ENCODE measurements at places on chromosomes 7 and 10.

DNA sequence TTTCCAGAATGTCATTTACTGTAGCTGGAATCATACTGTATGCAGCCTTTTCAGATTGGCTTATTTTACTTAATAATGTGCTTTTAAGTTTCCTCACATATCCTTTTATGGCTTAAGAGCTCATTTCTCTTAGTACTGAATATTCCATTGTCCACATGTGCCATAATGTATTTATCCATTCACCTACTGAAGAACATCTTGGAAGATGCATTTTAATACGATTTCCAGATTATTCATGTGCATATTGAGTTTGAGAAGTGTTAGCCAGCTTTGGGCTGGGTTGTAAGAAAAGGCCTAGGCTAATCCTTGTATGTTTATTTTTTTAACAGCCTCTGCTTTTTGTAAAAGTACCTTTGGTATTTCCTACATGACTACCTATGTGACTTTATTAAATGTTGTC is 109.3 kb upstream of the MDFIC start:
- DNase-seq: no peak

GRCh38 chr10:61063034-61063433 is 119.0 kb upstream of the RHOBTB1 start:
- DNase-seq: peak; percentile 37

- peak; percentile 50 for DNase-seq
These were observed 42.5 kb downstream of the CCDC71L start for GRCh38 chr7:106618480-106618879.

GRCh38 chr10:21272643-21273399 is 252.7 kb downstream of the SKIDA1 start:
- DNase-seq: no peak

DNA sequence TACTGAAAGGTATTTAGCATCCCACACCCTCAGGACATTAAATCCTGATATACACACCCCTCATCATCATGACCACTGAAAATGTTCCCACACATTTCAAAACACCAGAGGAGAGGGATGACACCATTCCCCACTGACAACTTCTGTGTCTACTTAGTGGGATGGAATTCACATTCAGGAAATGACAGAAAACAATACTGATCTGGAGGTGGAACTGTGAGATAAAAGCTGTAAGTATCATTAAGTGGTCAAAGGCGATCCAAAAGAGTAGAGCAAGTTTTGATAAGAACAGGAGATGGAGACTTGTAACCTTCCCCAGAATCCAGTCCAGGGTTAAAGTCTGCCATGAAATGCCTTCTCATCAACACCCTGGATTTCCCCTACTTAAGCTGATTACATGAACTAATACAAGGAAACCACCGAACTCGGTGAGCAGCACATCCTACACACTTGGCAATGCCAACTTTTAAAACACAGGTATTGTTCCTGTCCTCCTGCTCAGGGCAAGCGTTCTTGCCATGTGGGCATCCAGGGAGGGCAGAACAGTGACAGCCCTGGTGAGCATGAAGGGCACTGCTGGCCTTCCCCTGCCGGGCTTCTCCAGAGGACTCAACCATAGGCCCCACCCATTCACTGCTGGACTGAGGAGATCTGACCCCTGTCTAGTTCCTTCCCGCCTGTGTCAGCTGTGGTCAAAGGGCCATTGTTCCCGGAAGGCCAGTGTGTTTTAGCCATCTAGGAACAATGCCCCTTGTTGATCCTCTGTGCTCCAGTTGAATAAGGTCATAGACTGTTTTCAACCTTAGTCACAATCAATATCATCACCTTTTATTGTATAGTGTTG is 85.0 kb downstream of the SGMS1 start:
- no peak for DNase-seq

DNA sequence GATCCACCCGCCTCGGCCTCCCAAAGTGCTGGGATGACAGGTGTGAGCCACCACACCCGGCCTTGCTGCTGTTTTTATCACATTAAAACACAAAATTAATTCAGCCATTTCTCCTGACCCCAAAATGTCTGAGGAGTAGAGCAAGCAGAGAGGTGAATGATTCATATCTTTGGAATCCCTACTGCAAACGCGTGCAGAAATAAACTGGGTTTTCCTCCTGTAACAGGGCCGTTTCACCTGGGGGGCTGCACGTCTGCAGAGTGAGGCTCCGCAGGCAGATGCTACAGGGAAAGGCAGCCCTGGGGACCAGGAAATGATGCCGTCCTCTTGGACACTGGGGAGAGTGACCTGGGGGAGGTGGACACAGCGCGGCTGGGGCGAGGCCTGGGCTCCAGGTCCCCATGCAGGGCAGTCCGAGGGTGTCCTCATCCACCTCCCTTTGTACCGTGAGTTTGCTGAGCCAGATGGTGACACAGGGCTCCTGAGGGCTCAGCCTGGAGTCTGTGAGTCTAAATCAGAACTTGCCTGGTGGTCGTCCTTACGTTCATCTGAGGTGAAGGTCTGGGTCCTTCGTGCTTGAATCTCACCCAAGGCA is 41.9 kb downstream of the PDGFA start:
- no peak for DNase-seq

DNA sequence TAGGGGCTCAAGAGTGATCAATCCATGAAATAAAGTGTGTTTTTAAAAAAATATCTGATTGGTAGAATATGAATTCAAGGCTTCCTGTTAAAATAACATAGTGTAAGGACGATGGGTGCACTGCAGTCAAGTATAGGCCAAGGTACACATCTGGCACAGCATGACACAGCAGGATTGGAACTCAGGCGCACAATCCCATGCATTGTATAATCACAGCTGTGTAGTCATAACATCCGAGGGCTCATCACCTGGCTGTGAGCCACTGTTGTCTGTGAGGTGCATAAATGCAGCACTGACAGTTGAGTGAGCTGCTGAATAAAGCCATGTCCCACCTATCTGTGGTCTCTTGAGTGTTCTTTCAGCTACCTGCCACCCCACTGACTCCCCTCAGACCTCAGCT is 142.3 kb upstream of the HPS1 start:
- DNase-seq: no peak

DNA sequence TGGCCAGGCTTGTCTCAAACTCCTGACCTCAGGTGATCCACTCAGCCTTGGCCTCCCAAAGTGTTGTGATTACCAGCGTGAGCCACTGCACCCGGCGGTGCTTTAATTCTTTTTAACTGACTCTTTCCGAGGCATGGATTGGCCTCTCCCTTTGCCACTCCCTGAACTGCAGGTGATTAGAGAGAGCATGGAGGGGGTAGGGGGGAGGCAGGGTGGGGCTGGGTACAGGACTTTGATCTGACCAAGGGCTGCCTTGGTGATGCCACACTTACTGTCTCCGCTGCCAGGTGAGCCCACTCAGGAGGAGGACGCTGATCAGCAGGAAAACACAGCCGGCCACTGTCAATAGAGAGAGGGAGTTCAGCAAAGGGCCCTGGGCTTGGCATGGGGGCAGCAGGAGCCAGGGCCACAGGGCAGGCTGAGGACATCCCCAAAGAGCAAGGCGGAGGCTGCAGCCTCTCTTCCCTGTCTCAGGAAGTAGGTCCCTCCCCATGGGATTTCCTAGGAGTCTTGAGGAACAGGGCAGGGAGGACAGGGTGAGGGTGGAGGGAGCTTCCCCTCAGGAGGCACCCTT is 40.5 kb upstream of the IL15RA start:
- no peak for DNase-seq

GRCh38 chr7:92740700-92741126 is 95.7 kb downstream of the CDK6 start:
- peak; percentile 84 for DNase-seq

GRCh38 chr7:44269943-44270493 is 55.4 kb downstream of the CAMK2B start:
- DNase-seq: no peak

- DNase-seq: no peak
These were observed 2.8 kb upstream of the WAPL start for GRCh38 chr10:86524225-86524962.

- no peak for DNase-seq
These were observed 18.4 kb downstream of the SMURF1 start for GRCh38 chr7:99125505-99125865.

DNA sequence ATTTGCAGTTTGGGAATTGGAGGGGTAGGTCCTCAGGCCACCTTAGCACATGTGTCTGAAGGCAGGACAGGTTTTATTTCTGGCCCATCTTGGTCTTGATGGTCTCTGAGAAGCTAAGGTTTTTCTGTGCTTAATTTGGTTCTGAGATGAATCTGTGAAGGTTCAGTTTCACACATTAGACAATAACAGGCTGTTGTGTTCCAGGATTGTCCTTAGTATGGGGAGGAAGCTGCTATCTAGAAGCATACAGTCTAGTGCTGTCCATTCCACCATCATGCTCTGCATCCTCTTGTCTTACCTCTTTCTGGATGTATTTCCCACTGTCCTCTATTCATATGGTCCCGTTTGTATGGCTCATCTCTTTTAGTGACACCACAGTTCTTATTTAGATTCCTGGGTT is 7.1 kb downstream of the UBE2D1 start:
- no peak for DNase-seq

GRCh38 chr10:72073708-72074573 is 14.4 kb downstream of the SPOCK2 start:
- DNase-seq: no peak

- peak; percentile 70 for DNase-seq
These were observed 695 bp upstream of the VDAC2 start for GRCh38 chr10:75209921-75210281.

DNA sequence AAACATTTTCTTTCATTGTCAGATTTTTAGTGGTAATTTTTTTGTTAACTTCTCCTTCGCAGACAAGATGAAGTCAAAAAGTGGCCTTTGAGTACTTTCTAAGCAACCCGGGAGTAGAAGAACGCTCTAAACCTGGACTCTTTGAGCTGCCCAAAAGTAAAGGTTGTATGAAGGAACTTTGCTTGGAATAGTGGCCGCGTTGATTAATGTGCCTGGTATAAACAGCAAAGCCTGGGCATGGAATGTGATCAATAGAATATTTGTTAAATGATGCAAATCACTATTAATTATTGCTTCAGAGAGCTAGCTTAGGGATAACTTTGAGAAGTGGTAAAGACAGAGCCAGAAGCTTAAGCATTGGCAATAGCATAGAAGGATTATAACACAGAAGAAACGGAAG is 475.1 kb upstream of the ANKRD30A start:
- no peak for DNase-seq

GRCh38 chr7:69685293-69685631 is 87.0 kb downstream of the AUTS2 start:
- no peak for DNase-seq

DNA sequence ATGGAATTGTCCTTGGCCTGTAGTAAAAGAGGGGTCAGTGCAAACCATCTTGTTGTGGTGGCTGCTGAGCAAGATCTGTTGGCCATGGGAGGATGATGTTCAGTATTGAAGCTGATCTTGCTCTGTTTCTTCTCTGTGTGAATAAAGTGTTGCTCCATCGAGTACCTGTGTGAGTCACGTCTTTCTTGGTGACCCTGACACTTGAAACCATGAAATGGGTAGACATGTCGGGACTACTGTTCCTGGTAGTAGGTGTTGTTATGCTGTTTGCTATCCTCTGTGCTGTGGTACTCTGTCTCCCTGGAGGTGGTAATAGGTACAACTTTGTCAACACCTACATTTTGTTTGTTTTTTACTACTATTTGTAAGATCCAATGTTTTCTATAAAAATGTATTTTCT is 330.6 kb downstream of the MDFIC start:
- DNase-seq: no peak

- DNase-seq: no peak
These were observed 62.1 kb upstream of the SHH start for GRCh38 chr7:155874411-155874810.

- DNase-seq: no peak
These were observed 252.6 kb upstream of the INHBA start for GRCh38 chr7:41955451-41955850.

- no peak for DNase-seq
These were observed 109.1 kb upstream of the GRM3 start for GRCh38 chr7:86534641-86535040.

DNA sequence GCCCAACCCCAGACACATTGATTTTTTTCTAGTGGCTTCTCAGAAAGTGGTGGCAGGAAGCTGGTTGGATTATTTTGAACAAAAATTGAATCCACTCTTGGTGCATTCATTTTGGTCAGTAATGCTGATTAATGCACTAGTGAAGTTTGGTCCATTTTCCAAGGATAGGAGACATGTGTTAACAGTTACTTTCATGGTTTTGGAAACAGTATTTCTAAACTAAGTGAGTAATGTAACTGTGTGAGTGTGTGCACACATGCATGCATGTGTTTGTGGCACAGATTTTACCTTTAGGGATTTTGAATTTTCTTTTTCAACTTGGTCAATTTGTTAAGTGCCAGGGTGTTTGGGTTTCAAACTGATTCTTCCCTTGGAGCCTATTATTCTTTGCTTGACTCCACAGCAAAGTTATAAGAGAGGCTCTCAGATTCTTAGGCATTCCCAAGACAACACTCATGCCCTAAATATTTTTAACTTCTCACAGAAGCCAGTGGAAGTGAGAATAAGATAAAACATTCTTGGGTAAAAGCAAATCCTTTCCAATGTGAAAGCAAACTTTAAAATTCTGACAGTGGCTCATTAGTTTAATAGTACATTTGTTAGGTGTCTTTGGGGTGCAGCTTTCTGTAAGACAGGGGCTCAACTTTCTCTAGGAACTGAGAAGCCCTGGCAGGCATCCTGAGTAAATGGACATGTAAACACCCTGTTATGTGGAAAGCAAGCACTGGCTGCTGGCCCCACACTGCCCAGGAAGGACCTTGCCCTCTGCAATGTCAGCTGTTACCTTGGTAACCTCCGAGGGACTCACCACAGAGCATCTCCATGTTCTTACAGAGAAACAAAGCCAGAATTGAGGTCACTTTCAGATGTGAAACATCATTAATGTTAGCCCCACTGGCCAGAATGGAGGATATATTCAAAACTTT is 68.4 kb downstream of the ASAH2B start:
- DNase-seq: peak; percentile 39

DNA sequence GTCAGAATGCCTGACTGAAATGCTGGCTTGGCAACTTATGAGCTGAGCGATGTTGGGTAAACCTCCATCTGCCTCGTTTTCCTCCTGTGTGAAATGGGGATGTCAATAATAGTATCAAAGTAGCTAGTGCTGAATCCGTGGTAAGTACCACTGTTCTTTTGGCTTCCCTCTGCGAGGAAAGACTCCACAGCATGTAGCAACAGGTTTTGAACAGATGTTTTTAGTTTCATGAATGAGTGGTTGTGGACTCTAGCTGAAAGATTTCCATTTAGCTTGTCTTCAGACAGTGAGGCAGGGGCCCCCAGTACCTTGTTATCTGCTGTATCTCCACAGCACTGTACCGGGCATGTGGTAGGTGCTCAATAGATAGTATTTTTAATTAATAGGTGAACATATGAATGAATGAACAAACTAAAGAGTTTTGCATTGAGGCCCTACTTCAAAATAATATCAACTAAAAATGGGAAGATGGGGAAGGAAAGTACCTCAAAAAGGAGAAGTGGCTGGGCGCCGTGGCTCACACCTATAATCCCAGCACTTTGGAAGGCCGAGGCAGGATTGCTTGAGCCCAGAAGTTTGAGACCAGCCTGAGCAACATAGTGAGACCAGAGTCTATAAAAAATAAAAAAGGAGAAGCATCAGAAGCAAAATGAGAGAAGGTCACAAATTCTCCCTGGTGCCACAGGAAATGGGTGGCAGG is 5.6 kb upstream of the DLG5 start:
- no peak for DNase-seq

- DNase-seq: no peak
These were observed 7.3 kb downstream of the NXPH1 start for GRCh38 chr7:8440670-8441069.

- no peak for DNase-seq
These were observed 146.3 kb downstream of the ZNF22 start for GRCh38 chr10:45147000-45147399.

GRCh38 chr10:5094265-5095205 is at the start of gene AKR1C3:
AKR1C3 (plus strand) TSS chr10:5094414; CDS start chr10:5094445, 31 bp downstream.
- DNase-seq: peak; percentile 52

- DNase-seq: no peak
These were observed 80.1 kb downstream of the PRKCQ start for GRCh38 chr10:6499974-6500373.

- DNase-seq: no peak
These were observed 15.4 kb downstream of the BBIP1 start for GRCh38 chr10:110903280-110904278.

Measured in astrocyte of the spinal cord (primary cell).